ENCODE measurements at places on chromosomes 4 and X. TPM values are rescaled to one million over a fixed set of nuclear protein-coding genes. Genes with fewer than 3 reads are reported as not detected.

- H3K4me3 ChIP-seq = no peak overlapping the region
- no peak for DNase-seq
- H3K27me3 ChIP-seq = no peaks in the 10 kb centered on the region
- H3K27ac ChIP-seq = no peak overlapping the region
- H3K4me1 ChIP-seq = peaks cover 43% of the 10 kb centered on the region
Measured at GRCh38 chr4:38172078-38172477, 211.9 kb downstream of the PTTG2 start.

- no peak for DNase-seq
- H3K36me3 ChIP-seq = no peaks in the 10 kb centered on the region
- no peak overlapping the region for H3K4me3 ChIP-seq
- no peaks in the 10 kb centered on the region for H3K27me3 ChIP-seq
Measured at GRCh38 chr4:236028-236427, 69.2 kb downstream of the ZNF732 start.

DNA sequence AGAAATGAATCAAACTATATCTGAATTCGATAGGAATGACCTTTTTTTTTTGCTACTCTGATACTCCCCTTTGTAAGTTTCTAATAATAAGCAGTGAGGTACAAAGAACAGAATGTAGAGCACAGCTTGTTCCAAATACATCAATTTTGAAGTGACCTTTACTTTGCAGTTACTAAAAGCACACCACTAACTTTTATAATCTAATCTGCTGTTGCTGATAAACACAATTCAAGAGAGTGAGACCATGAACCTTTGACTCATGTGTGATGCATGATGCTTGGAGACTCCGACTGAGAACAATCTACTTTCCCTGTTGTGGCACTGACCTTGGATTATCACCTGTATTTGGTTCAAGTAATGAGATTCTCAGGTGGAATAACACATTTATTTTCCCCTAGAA, 91.6 kb upstream of the GNPDA2 start:
- H3K4me1 ChIP-seq = no peaks in the 10 kb centered on the region
- DNase-seq = no peak
- no peaks in the 10 kb centered on the region for H3K36me3 ChIP-seq
- no peaks in the 10 kb centered on the region for H3K27me3 ChIP-seq
- peak overlapping the region; percentile 49 for H3K27ac ChIP-seq

Gene ZGRF1
- 1.9 TPM for total RNA-seq

GRCh38 chr4:186227744-186228513, 622 bp downstream of the KLKB1 start:
- no peaks in the 10 kb centered on the region for H3K27me3 ChIP-seq
- peaks cover 11% of the 10 kb centered on the region for H3K4me1 ChIP-seq
- no peaks in the 10 kb centered on the region for H3K36me3 ChIP-seq

Gene CXXC4
- 4.8 TPM for total RNA-seq

DNA sequence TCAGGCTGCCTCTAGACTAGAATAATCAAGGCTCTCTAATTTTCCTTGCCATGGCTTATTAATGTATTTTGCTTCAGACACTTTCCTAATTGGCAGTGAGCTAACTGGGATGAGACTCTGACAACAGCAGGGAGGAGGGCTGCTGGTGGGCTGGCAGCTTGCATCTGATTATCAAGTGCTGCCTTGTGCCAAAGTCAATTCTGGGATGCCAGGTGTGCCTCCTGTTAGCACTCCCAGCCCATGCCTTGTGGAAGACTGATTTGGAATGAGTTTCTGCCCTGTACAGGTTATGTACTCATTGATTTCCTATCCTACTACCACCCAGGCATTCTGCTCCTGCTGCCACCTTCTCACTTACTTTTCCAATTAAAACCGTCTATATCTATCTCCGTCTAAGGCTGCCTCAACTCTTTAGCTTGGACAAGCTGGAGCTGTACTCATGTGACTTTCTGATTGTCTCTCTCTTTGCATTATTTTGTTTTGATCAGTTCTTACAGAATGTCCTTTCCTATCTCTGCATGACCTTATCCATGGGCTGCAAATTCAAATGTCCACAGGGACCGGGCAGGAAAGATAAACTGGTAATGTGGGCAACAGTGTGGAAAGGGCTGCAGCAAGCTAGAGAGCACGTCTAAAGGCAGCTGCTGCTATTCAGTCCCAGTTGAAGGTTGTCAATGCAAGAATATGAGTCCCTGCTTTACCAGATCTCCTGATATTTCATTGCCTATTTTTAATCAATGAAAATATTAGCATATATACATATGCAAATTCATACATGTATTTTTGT, 112.6 kb downstream of the GABRA2 start:
- no peak for DNase-seq
- no peaks in the 10 kb centered on the region for H3K36me3 ChIP-seq
- no peaks in the 10 kb centered on the region for H3K27me3 ChIP-seq
- no peaks in the 10 kb centered on the region for H3K4me1 ChIP-seq

GRCh38 chrX:118588715-118589114, 93.1 kb downstream of the DOCK11 start:
- H3K27me3 ChIP-seq = no peaks in the 10 kb centered on the region
- no peak for DNase-seq
- no peak overlapping the region for H3K4me3 ChIP-seq

- H3K27ac ChIP-seq = no peak overlapping the region
- no peaks in the 10 kb centered on the region for H3K4me1 ChIP-seq
- no peaks in the 10 kb centered on the region for H3K27me3 ChIP-seq
Measured at GRCh38 chr4:164997324-164997723, 19.9 kb upstream of the TRIM61 start.

GRCh38 chr4:98710831-98711230, 52.4 kb upstream of the TSPAN5 start:
- no peaks in the 10 kb centered on the region for H3K4me1 ChIP-seq
- no peak overlapping the region for H3K27ac ChIP-seq

GRCh38 chr4:101345271-101345595, 2.1 kb downstream of the PPP3CA start:
- no peaks in the 10 kb centered on the region for H3K36me3 ChIP-seq
- no peaks in the 10 kb centered on the region for H3K27me3 ChIP-seq
- peak overlapping the region; percentile 95 for H3K4me3 ChIP-seq
- H3K4me1 ChIP-seq = peaks cover 33% of the 10 kb centered on the region
- no peak for DNase-seq
- H3K27ac ChIP-seq = peak overlapping the region; percentile 96

- peaks cover 44% of the 10 kb centered on the region for H3K27me3 ChIP-seq
- H3K4me1 ChIP-seq = no peaks in the 10 kb centered on the region
- no peak for DNase-seq
- H3K36me3 ChIP-seq = no peaks in the 10 kb centered on the region
Measured at GRCh38 chr4:7524843-7525242, 90.1 kb upstream of the PSAPL1 start.

DNA sequence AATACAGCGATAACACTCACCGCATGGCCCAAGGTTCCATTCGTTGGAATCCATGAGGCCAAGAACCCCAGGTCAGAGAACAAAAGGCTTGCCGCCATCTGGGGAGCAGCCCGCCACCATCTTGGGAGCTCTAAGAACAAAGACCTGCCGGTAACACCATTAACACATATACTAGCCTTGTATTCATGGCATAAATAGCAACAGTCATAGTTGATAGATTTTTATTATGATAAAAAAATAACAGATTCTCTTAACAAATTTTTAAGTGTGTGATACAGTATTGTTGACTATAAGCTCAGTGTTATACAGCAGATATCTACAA, 309.4 kb downstream of the GLUD2 start:
- H3K27ac ChIP-seq = no peak overlapping the region
- DNase-seq = no peak
- no peaks in the 10 kb centered on the region for H3K4me1 ChIP-seq
- no peak overlapping the region for H3K4me3 ChIP-seq
- no peaks in the 10 kb centered on the region for H3K36me3 ChIP-seq

GRCh38 chrX:2391869-2392606, 108.7 kb downstream of the DHRSX start:
- H3K4me3 ChIP-seq = no peak overlapping the region
- no peaks in the 10 kb centered on the region for H3K36me3 ChIP-seq
- DNase-seq = no peak
- H3K27me3 ChIP-seq = no peaks in the 10 kb centered on the region
- no peaks in the 10 kb centered on the region for H3K4me1 ChIP-seq

GRCh38 chr4:15238720-15239119, 189.1 kb upstream of the C1QTNF7 start:
- H3K27me3 ChIP-seq = no peaks in the 10 kb centered on the region
- no peak overlapping the region for H3K4me3 ChIP-seq
- DNase-seq = peak; percentile 20
- H3K27ac ChIP-seq = no peak overlapping the region
- H3K4me1 ChIP-seq = peaks cover 6% of the 10 kb centered on the region
- H3K36me3 ChIP-seq = no peaks in the 10 kb centered on the region

- no peaks in the 10 kb centered on the region for H3K36me3 ChIP-seq
- no peak overlapping the region for H3K4me3 ChIP-seq
- no peak for DNase-seq
Measured at GRCh38 chr4:125762537-125762936, 447.8 kb downstream of the FAT4 start.

GRCh38 chr4:82373486-82373815, 340 bp downstream of the HNRNPD start:
- H3K27ac ChIP-seq = peak overlapping the region; percentile 99
- DNase-seq = no peak
- H3K27me3 ChIP-seq = no peaks in the 10 kb centered on the region
- H3K4me3 ChIP-seq = peak overlapping the region; percentile 81

Gene FAM9C
- 0.47 TPM for total RNA-seq

GRCh38 chr4:121126449-121127006, 37.6 kb downstream of the TNIP3 start:
- no peaks in the 10 kb centered on the region for H3K27me3 ChIP-seq
- H3K4me3 ChIP-seq = no peak overlapping the region
- no peak overlapping the region for H3K27ac ChIP-seq
- no peak for DNase-seq
- H3K4me1 ChIP-seq = no peaks in the 10 kb centered on the region
